Activated naive CD4-positive, alpha-beta T cell treated with anti-CD3 and anti-CD28 coated beads, Interleukin-2, amount 50 U/mL, for 72 hours (primary cell): ENCODE measurements at places on chromosomes 16 and 17.

DNA sequence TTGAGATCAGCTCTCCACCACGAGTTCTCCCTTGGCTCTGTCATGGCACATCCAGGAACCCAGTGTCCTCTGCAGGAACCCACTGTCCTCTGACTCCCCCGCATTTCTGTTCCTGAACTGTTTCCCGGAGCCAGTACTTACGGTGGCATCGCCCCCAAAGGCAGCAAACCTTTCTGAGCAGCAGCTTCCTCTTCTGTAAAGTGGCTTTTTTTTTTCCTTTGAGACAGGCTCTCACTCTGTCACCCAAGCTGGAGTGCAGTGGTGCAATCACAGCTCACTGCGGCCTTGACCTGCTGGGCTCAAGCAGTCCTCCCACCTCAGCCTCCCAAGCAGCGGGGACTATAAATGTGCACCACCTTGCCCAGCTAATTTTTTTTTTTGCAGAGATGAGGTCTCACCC, 32.2 kb downstream of the NAGPA start:
- DNase-seq = no peak

DNA sequence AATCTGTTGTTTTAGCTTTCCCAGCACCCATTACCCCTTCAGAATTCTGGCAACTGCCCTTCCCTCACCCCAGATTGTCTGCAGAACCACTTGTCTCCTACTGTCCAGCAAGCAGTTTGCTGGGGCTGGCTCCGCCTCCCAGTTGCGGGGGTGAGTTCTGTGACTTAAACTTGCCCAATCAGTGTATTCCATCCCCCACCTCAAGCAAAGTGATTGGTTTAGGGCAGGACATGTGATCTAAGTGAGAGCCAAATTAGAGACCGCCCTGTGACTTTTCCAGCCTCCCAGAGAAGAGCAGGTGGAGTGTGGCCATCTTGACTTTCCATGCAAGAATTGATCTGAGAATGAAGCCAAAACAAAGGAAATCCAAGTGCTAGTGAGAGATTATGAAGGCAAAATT, 22.7 kb upstream of the SRCIN1 start:
- DNase-seq = no peak

DNA sequence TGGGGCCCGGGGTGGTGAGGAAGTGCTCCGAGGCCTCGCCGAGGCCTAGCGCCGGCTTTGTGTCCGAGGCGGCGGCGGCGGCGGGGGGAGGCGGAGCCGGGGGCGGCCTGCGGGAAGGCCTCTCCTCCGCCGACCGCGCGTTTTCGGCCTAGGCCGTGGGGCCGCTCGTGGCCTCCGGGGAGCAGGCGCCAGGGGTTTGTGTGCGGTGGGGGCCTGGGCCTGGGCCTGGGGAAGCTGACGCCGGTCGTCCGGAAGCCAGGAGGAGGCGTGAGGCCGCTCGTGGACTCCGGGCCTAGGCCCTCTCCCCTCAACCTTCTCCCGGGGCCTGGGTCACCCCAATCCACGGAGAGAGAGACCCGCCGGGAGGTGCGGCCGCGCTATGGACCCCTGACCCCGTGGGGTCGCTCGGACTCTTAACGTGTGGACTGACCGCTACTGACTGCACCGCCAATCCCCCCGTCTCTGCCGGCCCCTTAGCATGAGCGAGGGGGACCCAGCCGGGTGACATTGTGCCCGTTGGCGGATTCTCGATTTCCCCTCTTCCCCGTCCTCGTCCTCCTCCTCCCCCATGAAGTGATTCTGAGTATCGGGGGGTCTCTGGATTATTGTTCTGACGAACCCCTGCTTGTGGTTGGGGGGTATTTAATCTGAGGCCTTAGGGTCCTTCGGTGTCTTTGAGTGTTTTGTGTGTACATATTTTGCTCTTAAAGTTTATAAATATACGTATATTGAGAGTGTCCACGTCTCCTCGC, 660 bp downstream of the RBBP6 start:
- peak; percentile 55 for DNase-seq

DNA sequence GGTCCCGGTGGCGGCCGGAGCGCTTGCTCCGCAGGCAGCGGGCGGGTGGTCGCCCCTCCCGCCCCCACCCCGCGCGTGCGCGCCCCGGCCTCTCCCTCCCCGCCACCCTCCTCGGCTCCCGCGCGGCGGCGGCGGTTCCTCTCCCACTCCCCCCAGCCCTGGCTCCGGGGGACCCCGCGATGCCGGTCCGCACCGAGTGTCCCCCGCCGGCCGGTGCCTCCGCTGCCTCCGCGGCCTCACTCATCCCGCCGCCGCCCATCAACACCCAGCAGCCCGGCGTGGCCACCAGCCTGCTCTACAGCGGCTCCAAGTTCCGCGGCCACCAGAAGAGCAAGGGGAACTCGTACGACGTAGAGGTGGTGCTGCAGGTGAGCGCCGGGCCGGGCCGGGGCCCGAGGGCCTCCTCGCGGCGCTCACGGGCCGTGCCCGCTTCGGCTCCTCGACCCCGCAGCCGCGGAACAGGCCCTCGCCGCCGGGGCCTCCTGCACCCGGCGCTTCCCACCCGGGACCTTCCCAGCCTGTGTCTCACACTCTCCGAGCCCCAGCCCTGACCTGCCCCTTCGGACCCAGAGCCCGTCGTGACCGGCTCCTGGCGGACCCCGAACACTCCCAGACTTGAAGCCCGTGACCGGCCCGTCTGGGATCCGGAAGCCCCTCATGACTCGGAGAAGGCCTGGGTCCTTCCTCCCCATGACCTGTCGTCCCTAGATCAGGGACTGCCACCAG, 490 bp downstream of the GID4 start:
- DNase-seq = no peak

DNA sequence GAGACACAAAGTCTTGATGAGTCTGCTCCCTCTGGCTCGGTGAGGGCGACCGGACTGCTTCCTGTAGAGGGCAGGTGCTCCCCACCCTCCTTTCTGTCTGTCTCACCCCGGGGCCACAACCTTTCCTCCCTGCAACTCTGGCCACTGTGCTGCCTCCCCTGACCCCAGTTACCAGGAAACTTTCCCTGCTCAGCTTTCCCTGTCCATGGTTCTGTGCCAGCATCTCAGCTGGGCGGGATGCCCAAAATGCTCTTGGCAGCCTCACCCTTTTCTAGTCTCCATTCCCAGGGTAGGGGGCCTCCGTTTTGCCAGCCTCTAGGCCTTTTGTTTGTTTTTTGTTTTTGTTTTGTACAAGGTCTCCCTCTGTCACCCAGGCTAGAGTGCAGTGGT, 1.4 kb downstream of the PLD2 start:
- no peak for DNase-seq

GRCh38 chr17:978103-979093, 1.2 kb downstream of the NXN start:
- DNase-seq = no peak

- no peak for DNase-seq
These were observed 74.4 kb upstream of the ARL4D start for GRCh38 chr17:43324205-43324893.

GRCh38 chr17:79389896-79390295, 221.0 kb downstream of the RBFOX3 start:
- no peak for DNase-seq

DNA sequence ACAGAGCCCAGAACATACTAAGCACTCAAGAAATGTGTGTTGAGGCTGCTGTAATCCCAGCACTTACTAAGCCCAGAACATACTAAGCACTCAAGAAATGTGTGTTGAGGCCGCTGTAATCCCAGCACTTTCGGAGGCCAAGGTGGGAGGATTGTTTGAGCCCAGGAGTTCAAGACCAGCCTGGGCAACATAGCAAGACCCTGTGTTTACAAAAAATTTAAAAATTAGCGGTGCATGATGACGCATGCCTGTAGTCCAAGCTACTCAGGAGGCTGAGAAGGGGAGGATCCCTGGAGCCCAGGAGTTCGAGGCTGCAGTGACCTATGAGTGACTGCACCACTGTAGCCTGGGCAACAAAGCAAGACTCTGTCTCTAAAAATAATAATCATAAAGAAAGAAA, 6.7 kb upstream of the ZDHHC1 start:
- DNase-seq = no peak

GRCh38 chr17:50125420-50125997, 4.5 kb downstream of the SAMD14 start:
- DNase-seq = no peak

DNA sequence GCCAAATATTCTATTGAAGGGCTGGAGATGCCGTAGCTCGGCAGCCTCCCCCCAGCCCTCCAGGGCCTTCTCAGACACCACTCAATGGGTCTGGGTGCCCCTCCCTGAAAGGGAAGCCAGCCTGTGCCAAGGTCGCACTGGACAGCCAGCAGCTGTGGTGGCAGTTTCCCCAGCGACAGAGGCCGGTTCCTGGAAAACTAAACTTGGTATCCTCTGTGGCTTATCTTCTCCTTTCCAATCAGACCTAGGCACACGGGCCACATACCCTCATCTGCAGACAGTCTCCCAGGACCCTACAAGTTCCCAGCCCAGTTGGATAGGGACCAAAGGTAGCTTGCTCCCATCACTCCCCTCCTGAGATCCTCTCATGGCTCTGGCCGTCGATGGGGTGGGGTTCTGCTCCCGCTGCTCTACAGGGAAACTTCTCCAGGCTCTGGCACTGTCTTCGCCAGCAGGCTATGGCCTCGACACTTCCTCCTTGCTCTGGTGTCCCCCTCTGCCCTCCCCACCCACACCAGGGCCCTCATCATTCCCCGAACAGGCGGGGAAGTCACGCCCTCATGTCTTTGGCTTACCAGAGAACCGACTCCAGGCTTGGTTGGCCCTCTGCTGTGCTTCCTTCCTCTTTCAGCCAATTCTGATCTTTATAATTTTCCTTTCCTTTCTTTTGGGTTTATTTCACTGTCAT, 18.3 kb upstream of the IL21R start:
- no peak for DNase-seq

DNA sequence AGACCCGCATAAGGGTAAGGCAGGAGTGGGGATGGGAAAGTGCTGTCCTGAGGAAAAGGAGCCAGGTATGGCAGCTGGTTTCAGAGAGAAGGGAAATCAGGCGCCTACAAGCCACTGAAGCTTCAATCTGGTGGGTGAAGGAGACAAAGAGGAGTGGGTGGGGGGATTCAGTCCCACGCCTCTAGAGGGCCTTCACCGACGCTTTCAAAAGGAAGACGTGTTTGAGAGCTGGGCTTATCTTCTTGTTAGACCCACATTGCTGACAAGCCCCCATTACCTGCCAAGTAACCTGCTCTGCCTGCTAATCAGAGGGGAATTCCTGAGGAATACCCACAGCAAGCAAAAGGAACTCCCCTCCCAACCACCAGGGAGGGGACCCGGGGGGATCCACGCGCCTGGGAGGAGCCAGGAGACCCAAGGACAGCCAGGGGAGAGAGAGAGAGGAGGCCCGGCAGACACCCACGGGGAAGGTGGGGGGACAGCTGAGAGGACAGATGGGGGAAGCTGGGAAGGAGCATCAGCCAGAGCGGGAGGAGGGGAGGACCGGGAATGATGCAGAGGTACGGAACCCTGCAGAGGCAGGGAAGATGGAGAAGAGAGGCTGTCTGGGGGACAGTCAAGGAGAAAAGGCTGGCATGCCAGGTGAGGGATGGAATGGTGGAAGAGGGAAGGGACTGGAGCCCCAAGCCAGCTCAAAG, 1.0 kb downstream of the MTMR4 start:
- no peak for DNase-seq

DNA sequence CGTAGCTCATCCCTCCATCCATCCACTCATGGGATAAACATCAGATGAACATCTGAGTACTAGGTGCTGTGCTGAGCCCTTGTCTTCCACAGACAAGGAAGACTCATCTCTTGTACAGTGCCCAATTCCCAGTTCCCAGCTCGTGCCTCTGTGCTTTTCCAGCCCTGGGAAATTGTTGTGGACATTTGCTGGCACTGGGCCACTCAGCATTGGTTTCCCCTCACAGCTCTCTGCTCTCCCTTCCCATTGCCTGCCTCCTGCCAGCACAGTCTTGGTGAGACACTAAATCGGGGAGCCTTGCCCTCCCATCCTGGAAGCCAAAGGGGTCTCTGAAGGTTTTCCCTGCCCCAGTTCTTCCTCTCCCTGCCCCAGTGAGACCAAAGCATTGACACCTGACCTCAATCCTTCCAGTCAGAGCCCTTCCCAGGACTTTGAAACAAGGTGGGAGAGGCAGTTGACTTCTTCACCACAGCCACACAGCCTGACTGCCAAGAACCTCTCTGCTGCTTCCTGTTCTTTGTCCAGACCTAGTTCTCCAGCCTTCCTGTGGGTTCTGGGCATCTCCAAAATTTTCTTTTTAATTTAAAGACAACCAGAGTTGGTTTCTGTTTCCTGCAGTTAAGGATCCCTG, 50.2 kb downstream of the WSB1 start:
- no peak for DNase-seq

GRCh38 chr17:45334701-45335677, 18.2 kb upstream of the MAP3K14 start:
- DNase-seq = no peak

GRCh38 chr17:59406808-59407381, 75.4 kb downstream of the YPEL2 start:
- DNase-seq = no peak

- peak; percentile 27 for DNase-seq
These were observed at the start of gene IRX5 for GRCh38 chr16:54930005-54930868. Gene IRX5, plus strand, starts transcription at chr16:54930865. Its CDS starts 334 bp downstream, at chr16:54931199.

GRCh38 chr16:57475711-57476339, 10.5 kb downstream of the DOK4 start:
- DNase-seq = peak; percentile 90

- DNase-seq = no peak
These were observed 11.7 kb upstream of the SPATA32 start for GRCh38 chr17:45273551-45273957.

DNA sequence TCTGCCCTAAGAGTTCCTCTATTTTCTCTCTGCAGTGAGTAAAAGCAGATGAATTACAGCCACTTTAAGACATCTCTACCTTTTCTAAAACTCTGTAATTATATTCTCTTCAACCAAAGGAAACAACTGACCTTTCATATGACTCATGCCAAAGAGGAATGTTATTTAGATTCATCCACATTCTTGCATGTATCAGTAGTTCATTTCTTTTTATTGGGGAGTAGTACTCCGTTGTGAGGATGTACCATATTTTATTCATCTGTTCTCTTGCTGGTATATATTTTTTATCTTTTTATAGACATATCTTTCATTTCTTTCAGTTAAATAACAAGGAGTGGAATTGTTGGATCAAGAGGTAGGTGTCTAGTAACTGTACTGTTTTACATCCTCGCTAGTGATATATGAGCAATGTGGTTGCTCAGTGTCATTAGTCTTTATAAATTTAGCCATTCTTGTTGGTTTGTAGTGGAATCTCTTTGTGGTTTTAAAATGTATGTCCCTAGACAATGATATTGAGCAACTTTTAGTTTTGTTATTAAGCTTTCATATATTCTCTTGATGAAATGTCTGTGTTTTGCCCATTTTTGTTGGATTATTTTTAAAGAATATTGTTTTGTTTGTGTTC, 7.8 kb upstream of the MYH8 start:
- no peak for DNase-seq

- no peak for DNase-seq
These were observed 339.3 kb downstream of the ABCC12 start for GRCh38 chr16:47816511-47816910.
